ENCODE measurements at places on chromosomes 11 and 22.

DNA sequence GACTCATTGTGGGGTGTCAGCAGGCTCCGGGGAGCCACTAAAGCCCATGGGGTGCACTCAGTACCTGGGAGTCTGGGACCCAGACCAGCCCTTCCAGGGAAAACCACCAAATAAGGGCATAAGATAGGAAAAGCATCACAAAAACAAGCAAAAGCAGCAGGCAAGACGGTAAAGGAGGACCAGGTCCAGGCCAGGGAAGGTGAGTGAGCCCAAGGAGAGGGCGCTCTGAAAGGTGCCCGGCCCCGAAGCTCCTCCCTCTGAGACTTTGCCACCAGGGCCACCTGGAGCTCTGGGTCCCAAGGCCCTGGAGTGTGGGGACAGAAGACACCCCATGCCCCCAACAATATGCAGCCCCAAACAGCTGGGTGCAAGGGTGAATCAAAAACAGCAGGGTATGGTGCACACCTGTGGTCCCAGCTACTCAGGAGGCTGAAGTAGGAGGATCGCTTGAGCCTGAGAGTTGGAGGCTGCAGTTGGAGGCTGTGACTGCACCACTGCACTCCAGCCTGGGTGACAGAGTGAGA lies 5.2 kb upstream of the IL17REL start:
- DNase-seq: no peak

- no peak for DNase-seq
These were observed 27.2 kb upstream of the DNAJB7 start for GRCh38 chr22:40889116-40889515.

DNA sequence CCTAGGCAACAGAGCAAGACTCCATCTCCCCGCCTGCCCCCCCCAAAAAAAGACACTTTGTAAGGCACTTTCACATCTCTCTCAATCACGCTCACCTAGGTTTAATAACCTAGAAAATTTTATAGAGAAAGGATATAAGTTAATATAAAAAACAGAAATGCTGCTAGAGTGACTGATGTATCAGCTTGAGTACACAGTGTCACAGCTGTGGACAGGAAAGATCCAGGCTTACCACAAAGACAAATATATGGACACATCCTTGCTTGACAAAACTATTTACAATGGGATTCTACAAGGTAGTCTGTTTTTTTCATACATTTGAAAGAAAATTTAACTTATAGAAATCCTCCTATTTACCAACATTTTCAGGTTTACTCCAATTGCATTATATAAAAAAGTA lies 96.7 kb downstream of the ABTB2 start:
- no peak for DNase-seq

- no peak for DNase-seq
These were observed 21.3 kb downstream of the IZUMO1R start for GRCh38 chr11:94325681-94326080.
